Esophagus muscularis mucosa (tissue), 4 donors: ENCODE measurements at places on chromosomes 3 and 15. TPM values are rescaled to one million over a fixed set of nuclear protein-coding genes. Genes with fewer than 3 reads are reported as not detected.

CTNNB1 gene
- 406 TPM for total RNA-seq

HYAL2 gene
- total RNA-seq: 101 TPM

MCTP2 gene
- 2.4 TPM for total RNA-seq

KNG1 gene
- not detected for total RNA-seq

BRPF1 gene
- 20.4 TPM for total RNA-seq

GRCh38 chr3:117609330-117609729 lies 899.8 kb downstream of the TUSC7 start:
- DNase-seq: no peak
